ENCODE measurements at places on chromosomes 6 and 20.

- DNase-seq = no peak
Observed at GRCh38 chr6:107869871-107870270, 45.8 kb upstream of the SCML4 start.

- no peak for DNase-seq
Observed at GRCh38 chr6:3412779-3413500, 43.9 kb downstream of the SLC22A23 start.

DNA sequence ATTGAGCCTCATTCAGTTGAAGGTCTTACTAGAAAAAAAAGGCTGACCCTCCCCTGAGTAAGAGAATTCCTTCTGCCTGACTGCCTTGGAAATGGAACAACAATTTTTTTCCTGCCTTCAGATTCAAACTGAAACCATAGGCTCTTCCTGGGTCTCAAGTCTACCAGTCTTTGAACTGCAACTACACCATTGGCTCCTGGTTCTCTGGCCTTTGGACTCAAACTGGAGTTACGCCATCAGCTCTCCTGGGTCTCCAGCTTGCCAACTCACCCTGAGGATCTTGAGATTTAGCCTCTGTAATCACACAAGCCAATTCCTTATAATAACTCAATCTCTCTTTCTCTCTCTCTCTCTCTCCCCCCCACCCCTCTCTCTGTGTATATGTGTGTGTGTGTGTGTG is 36.0 kb upstream of the SNX9 start:
- no peak for DNase-seq

DNA sequence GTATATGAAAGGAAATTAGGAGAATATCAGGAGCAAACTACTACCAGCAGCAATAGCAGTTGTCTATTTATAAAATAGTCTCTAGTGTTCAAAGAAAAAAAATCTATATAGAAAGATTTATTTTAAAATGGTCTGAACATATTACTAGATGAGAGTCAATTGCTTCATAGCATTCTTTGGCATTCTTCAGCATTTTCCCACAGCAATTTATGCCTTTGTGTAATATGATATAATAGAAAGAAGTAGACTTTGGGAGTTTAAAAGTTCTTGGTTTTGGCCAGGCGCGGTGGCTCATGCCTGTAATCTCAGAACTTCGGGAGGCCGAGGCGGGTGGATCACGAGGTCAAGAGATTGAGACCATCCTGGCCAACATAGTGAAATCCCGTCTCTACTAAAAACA is 157.0 kb upstream of the PLN start:
- no peak for DNase-seq

- no peak for DNase-seq
Observed at GRCh38 chr20:58478141-58478805, 36.9 kb downstream of the APCDD1L start.

- DNase-seq = no peak
Observed at GRCh38 chr6:56958481-56958880, 3.6 kb downstream of the BEND6 start.

DNA sequence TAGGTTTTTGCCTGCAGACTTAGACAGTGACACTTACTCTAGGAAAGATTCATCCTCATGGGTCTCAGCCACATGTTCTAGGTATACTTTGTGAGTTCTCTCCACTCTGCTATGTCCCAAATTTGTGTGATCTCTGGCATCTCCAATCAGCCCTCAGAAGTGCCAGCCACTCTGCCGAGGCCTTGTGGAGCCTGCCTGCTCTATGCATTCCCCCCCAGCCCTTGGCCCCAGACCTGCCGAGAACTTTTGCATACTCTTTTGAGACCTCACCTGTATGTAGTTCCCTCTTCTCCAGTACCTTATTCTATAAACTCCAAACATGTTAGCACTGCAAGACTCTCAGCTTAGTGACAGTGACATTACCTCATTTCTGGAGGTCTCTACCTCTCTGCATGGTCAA is 2170.5 kb upstream of the DEFB115 start:
- DNase-seq = no peak

- DNase-seq = no peak
Observed at GRCh38 chr20:56716806-56717205, 87.7 kb downstream of the TFAP2C start.

DNA sequence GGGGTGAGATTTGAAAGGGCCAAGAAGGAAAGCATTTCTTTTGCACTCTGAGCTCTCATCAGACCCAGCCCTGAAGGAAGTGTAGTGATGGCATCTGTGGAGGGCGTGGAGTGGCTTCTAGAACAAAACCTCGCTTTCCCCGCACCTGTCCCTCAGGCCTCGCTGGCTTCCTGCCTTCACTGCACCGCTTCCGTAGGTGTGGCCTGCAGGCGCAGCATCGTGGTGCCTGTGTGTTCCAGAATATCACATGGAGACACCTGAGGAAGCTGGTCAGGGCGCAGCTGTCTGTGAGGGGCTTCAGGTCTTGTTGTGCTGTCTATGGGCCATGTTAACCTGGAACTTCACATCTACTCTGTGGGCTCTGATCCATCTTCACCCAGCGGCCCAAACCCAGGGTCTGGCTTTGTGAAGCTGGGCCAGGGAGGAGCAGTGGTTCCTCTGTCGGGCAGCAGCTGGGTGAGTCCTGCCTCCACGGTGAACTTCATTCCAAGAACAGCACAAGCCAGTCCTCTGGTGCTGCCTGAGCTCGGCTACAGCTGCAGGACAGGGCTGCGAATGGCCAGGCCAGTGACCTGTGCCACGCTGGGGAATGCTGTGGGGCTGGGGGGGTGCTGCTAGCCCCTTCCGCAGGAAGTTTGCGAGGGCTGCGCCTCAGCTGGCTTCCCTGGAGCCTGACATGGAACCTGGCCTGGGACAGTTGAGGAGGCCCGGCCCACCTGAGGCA is 40.9 kb downstream of the DSTN start:
- DNase-seq = no peak

- DNase-seq = no peak
Observed at GRCh38 chr6:76803038-76803580, 660.2 kb downstream of the HTR1B start.

All from fibroblast of skin of left biceps (primary cell).